ENCODE measurements at places on chromosomes 5 and 9.

DNA sequence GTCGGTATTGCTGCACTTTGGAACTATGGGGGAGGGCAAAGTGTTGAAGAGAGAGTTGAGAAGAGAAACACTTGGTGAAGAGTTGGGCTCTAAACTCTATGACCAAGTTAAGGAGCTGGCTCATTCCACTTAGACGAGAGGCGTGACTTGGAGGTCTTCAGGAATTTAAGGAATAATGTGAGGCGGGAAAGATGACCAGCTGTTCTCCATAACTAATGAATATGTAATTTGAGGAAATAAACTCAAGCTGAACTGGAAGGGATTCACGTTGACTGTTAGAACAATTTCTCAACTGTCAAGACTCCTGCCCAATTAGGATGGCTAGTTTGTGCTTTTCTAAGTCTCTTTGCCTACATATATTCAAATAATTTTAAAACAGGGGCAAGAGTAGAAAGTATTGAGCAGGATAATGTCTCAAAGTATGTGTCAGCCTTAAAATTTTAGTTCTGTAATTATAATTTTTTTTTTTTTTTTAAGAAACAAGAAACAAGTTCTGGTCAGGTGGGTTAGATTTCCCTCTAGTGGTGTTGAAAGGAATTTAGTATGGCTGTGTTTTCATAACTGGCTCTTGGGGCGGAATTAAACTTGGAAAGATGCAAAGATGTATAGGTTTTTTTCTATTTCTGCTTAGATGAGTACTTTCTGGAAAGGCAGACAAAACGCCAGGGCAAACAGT is 33.4 kb downstream of the TMEM252 start:
- DNase-seq, result no peak

DNA sequence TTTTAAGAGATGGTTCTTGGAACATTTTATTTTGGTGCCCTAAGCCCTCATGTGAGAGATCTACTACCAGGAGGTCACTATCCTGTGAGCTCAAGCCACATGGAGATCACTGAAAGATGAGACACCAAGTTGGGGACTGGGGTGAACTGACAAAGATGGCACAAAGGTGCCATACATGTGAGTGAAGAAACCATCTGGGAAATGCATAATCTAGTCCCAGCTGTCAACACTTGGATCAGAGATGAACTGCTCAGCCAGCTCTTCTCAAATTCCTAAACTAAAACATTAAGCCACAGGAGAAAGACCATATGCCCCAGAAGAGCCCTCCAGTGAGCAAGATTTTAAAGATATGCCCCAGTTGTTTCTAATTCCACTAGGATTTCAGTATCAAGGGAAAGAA is 22.2 kb upstream of the MYOT start:
- no peak for DNase-seq

GRCh38 chr5:160441311-160441781 is 19.7 kb downstream of the PTTG1 start:
- DNase-seq, result no peak

DNA sequence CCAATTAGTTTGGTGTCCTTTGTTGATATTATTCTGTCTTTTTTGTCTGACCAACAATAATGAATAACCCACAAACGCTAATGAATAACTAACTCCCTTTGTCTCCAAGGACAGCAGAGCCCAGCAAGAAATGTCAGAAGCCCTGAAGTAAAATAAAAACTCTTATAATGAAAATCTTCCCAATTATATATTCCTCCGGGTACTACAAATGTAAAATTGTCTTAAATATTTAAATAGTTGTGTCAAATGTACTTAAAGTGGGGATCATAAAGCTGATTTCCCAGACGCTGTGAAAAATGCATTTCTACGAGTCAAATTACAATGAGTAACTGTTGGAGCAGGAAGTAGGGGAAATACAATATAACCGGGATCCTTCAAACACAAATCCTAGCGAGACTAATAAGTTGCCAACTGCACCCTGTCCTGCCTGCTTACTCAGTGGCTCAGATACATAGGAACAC is 22.3 kb downstream of the GLIS3 start:
- DNase-seq, result no peak

DNA sequence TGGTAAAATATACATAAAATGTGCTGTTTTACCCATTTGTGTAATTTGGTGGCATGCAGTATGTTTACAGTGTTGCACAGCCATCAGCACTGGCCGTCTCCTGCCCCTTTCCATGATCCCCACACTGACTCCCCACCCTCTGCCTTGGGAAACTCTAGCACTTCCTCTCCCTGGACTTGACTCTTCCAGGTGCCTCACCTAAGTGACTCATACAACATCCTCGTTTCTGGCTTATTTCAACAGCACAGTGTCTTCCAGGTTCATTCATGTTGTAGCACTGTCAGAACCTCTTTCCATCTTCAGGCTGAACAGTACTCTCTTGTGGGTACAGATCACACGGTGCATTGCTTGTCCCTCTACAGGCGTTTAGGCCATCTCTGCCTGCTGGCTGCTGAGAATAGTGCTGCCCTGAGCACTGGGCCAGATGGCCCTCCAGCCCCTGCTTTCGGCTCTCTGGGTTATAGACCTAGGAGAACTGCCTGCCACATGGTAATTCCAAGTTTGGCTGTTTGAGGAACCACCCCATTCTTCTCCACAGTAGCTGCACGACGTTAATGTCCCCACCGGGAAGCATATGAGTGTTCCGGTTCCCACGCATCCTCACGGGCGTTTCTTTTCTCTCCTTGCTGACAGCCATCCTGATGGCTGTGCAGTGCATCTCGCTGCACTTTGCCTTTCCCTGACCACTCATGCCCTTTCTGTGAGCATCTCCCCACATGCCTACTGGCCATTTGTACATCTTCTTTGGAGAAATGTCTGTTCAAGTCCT is 211.8 kb downstream of the FANCC start:
- no peak for DNase-seq

DNA sequence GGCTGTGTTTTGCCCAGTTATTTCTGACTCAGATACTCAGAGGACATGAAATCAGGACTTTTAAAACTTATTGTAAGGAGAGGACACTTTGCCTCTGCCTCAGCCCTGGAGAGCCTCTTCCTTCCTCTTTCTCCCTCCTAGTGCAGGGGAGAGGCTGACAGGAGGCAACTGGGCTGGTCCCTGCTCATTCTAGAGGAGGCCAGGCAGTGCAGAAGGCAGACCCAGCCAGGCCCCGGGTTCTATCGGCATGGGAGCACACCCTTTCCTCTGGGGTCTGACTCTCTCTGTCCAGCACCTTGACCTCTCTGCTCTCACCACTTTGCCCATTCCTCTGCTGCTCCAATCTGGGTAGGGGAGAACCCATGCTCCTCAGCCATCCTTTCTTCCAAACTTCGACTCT is 16.0 kb upstream of the SMIM32 start:
- DNase-seq, result no peak

DNA sequence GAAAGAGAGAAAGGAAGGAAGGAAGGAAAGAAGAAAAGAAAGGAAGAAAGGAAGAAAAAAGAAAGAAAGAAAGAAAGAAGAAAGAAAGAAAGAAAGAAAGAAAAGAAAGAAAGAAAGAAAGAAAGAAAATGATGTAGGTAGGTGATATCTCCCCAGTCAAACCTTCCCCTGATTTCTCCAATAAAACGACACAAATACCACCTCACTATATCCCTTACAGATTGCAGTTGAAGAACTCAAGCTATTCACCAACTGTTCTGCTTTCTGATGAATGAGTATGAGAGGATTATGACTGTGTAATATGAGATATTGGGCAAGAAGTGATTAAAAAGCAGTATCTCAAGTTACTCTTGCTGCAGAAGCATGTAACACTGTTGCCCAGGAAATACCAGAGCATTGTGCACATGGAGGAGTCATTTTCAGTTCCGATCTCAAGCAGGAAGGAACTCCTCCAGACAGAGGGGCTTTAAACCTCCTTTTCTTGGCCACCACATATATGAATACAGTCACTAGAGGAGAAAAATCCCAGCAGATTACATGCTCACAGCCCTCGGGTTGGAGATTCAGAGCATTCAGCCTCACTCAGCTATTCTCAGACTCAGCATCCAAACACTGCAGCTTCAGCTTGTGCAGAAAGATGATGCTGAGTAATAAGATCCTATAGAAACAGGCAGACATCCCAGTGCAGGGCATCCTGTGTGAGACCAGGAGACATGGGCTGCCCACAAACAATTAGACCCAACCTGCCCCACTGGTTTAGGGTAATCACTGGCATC is 61.4 kb downstream of the UGCG start:
- no peak for DNase-seq

- DNase-seq, result no peak
Observed at GRCh38 chr5:173633304-173633703, 16.9 kb upstream of the BOD1 start.

- no peak for DNase-seq
Observed at GRCh38 chr5:155844542-155844941, 482.4 kb upstream of the SGCD start.

GRCh38 chr9:104675611-104676010 is 18.7 kb upstream of the OR13D1 start:
- DNase-seq, result no peak

DNA sequence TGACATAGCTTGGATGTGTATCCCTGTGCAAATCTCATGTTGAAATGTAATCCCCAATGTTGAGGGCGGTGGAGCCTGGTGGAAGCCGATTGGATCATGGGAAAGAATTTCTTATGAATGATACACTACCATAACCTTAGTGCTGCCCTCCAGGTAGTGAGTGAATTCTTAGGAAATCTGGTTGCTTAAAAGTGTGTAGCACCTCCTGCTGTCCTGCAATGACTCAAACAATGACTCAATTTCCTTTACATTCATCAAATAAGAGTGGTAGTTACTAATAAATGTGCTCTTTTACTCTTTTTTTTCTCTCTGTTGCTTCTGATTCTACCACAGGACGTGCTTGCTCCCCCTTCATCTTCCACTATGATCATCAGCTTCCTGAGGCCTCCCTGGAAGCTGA is 1696.0 kb upstream of the CDH9 start:
- no peak for DNase-seq

DNA sequence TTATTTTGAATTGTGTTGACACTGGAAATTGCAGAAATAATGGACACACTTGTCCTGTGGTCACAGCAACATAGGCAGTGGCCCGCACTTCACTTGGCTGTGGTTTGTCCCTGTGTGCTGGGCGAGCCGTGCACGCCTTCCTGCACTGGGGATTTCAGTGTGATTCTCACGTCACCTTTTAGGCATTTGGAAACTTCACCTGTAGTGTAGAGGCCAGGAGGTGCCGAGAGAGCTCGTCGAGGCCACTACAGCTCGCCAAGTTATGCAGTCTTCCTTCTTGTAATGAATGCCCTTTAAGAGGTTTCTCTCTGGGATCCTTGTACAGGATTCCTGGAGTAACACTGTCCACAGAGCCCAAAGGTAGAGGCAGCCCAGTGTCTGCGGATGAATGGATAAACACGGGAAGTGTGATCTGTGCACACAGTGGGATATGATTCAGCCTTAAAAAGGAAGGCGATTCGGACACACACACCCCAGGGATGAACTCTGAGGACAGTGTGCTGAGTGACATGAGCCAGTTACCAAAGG is 14.7 kb downstream of the TRAF2 start:
- DNase-seq, result no peak

GRCh38 chr5:166338801-166339200 is 1952.6 kb upstream of the WWC1 start:
- no peak for DNase-seq

GRCh38 chr5:123156577-123157296 is 67.7 kb downstream of the PRDM6 start:
- no peak for DNase-seq

- DNase-seq, result no peak
Observed at GRCh38 chr5:139126711-139127111, 71.5 kb downstream of the SIL1 start.

GRCh38 chr9:126684345-126684744 is 70.6 kb downstream of the LMX1B start:
- DNase-seq, result no peak

GRCh38 chr5:15528476-15528875 is 28.5 kb downstream of the FBXL7 start:
- no peak for DNase-seq

DNA sequence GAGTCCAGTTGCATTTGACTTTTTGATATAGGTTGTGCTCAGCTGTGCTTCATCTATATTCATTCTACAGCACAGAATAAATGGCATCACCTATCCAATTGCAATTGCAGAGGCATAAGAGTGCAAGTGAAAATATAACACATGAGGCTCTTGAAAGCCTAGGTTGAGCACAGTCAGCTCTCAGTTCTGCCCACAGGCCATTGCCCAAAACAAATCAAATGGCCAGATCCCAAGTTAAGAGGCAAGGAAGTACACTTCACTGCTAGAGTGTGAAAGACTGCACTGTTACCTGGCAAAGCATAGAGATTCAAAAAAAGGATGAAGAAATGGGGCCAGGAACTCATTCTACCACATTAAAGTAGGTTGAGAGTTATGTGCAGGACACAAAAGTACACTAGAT is 305.5 kb upstream of the SEMA6A start:
- no peak for DNase-seq

GRCh38 chr5:87048156-87048555 is 219.5 kb upstream of the RASA1 start:
- DNase-seq, result no peak

- no peak for DNase-seq
Observed at GRCh38 chr9:14418301-14418940, 104.5 kb upstream of the NFIB start.

DNA sequence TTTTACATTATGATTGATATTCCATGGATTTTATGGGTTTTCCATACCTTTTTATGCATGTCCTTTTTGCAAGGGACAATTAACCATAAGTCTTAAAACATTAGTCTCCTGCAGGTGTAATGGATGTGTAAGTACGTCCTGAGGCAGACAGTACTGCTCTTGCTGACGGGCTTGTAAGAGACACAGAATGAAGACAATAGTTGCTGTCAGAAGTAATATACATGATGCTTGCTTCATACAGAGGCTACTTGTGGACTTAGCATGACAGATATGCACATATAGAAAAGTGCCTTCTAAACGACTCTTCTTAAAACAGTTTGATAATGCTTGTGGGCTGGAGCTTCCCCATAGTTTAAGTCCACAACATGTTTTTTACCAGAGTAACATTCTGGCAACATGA is 182.7 kb downstream of the SPATA31D1 start:
- no peak for DNase-seq

GRCh38 chr5:32639943-32640342 is 54.6 kb downstream of the SUB1 start:
- no peak for DNase-seq

- DNase-seq, result no peak
Observed at GRCh38 chr9:36358486-36358885, 41.6 kb downstream of the RNF38 start.

- no peak for DNase-seq
Observed at GRCh38 chr5:124402144-124402581, 344.3 kb downstream of the ZNF608 start.

- no peak for DNase-seq
Observed at GRCh38 chr5:18000744-18001143, 366.5 kb downstream of the TAF11L14 start.
